ENCODE measurements at places on chromosomes 2 and 18.
A peak's percentile ranks its signal among the peaks of the same experiment; 100 is the strongest.

DNA sequence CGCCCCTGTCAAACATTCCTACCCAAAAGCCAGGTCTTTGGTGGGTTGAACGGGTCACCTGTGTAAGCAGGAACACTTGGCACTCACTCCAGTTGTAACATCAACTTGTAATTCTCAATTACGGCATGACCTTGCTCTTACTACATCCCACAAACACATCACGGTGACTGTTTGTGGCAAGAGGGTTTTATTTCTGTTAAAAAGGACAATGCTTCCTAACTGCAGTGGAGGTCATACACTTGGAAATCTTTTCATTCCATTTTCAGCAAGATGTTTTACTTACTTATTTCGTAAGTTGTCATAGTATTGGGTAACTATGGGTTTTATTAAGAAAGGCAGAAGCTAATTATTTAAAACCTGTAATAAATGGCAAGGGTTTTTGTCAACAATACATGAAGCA, 126.1 kb downstream of the ZNF516 start:
- DNase-seq, result no peak

DNA sequence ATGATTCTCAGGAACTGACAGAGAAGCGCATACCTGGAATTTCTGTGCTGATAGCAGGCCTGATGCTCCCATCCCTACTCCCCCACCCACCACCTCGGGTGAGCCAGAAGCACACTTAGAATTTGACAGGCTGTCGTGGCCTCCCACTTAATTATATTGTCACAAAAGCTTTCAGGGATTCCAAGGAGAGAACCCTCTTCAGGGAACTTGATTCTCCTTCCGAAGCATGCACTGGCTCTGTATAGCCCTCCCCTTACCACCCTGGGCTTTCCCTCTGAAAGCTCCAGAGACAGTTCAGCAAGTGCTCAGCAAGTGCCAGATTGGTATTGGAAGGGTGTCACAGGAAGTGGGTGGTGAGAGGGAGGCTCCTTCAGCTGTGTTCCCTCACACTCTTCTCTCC, 252.5 kb upstream of the SIX2 start:
- DNase-seq, result no peak

DNA sequence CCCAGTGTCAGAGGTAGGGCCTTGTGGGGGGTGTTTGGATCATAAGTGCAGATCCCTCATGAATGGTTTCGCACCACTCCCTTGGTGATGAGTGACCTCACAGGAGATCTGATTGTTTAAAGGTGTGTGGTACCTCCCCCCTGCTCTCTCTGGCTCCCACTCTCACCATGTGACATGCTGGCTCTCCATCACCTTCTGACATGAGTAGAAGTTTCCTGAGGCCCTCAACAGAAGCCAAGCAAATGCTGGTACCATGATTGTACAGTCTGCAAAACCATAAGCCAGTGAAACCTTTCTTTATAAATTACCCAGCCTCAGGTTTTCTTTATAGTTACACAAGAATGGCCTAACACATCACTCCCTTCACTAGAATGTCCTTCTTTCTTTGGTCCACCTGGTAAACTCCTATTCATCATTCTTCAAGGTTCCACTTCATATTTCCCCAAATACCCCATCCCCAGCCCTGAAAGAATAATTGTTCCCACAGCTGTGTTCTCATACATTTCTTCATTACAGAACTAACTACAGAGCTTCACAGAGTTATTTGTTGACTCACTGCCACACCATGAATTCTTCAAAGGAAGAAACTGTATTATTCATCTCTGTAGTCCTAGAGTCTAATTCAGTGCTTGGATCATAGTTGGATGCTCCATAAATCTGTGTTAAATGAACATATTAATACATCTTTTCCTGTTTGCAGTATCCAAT, 81.2 kb upstream of the STK17B start:
- DNase-seq, result no peak

DNA sequence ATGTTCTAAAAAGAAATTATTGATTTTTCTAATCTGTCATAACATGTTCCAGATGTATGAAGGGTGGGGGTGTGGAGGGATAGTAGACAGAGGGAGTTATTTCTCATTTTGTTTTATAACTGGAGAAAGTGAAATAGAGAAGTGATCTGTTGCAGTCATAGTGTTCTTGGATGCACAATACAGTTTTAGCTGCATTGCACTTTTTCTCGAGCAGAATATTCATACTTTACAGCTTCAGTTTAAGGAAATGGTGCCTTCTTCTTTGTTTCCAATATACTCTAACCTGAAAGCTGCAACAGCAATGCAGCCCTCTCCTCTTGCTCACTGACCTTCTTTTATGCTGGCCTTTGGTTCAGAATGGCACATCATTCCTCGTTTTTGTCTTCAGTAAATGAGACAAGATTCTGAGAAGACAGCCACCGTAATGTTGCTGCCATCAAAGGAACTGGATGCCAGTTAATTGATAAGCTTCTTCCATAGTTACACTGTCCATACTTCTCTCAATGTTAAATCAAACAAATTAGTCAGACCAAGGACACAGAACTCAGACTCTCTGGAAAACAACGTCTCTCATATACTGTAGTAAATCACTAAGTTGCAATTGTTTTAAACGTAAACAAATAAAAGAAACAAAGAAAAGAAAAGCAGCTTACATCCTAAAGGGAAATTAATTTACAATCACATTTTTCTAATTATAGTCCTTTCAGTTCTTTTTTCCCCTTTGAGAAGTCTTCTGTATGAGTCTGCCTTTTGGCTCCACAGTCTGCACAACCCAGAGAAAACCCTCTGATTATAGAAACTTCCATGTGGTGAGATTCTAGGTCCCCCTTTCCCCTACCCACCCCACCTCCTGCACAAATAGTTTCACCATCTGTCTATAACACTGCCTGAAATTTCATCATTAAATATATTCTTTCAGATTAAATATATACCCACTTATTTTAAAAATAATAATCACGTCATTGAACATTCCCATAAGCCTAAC, 97.4 kb upstream of the UGP2 start:
- no peak for DNase-seq

DNA sequence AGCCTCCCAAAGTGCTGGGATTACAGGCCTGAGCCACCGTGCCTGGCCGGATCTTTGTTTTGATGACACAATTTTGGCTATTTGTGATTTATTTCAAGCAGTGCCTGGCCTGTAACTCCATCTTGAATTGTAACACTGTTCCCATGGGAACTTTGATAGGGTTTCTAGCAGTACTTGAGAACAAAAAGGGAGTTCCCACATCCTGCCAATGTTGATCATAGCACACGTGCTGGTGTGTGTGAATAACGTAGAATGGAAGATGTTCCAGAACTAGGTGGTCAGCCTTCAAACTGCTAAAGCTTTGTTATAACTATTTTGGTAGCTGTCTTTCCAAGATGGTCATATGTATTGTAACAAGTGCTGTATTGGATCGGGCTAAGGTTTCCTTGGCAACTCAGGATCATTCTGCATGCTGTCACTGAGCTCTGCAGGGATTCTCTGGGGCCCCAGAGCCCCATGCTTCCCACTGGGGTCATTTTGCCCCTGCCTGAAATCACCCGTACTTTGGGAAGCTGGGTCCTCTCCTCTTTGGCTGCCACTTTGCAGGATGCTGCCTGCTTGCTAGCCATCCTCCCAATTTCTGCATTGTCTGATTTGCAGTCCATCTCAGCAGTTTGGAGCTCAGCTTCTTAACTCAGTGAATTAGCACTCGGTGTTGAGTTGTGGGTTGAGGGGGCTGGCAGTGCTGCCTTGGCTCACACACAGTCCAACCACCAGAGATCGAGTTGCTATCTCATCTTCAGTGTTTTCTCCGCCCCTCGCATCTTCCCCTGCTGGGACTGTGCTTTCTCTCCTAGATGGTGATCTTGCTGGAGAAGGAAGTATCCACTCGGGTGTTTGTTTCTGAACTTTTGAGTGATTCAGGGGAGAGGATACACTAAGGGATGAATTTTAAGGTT, 26.8 kb downstream of the SH3RF3 start:
- DNase-seq, result no peak

GRCh38 chr18:76875390-76876325, 53.3 kb downstream of the ZNF236 start:
- peak; percentile 32 for DNase-seq

DNA sequence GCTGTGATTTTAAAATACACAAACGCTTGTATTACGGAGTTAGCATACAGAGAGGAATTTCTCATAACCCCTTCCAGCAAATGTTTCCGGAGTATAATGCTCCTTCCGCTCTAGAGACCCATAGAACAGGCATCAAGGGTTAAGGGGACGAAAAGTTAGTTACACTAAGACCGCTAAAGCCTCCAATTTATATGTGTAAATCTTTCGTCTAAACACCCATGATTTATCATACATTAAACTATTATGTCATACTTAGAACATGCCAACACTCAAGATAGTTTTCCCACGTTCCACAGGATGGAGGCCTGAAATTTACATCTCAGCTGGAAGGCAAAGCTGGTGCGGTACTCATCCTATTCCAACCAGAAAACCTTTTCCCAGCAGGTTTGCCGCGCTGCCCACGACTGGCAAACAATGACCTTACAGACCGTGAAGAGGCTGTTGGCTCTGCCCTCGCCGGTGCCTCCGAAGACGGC, 650 bp downstream of the ORMDL1 start:
- DNase-seq, result no peak

- DNase-seq, result no peak
These were observed 173.9 kb upstream of the ERBB4 start for GRCh38 chr2:212712466-212712865.

DNA sequence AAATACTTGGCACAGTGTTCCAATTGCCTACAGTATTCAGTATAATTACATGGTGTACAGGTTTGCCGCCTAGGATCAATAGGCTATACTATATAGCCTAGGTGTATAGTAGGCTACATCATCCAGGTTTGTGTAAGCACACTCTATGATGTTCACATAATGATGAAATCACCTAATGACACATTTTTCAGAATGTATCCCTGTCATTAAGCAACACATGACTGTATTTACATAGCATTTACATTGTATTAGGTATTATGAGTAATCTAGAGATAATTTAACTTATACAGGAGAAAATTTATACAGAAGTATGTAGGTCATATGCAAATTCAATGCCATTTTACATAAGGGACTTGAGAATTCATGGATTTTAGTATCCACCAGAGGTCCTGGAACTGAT, 35.4 kb downstream of the SCN7A start:
- DNase-seq, result no peak

DNA sequence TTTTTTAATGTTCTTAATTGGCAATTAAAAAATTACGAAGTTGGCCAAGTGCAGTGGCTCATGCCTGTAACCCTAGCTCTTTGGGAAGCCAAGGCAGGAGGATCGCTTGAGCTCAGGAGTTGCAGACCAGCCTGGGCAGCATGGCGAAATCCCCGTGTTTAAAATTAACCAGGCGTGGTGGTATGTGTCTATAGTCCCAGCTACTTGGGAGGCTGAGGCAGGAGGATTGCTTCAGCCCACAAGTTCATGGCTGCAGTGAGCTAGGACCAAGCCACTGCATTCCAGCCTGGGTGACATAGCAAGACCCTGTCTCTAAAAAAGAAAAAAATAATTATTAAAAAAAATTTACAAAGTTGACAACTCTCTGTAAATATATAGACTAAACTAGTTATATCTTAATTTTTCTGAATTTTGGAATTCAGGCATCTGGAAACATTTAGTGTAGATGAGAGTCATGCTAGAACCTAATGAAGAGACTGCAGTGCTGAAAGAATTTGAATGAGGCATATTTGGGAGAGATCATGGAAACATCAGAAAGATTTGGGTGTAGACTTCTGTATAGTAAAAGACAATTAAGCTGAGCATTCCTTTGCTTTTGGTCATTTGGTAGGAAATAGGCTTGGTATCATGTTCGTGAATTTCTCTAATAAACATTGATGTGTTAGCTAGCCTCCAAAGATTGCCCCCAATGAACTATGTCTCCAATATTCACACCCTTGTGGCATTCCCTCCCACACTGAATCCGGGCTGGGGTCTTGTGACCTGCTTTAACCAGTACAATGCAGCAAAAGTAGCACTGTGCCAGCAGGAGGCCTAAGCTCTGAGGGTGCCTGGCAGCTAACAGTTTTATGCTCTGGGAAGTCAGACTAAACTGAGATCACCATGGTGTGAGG, 4.2 kb upstream of the ROCK1 start:
- DNase-seq, result no peak
